ENCODE measurements at places on chromosomes 16 and 17.
A peak's percentile ranks its signal among the peaks of the same experiment; 100 is the strongest.

DNA sequence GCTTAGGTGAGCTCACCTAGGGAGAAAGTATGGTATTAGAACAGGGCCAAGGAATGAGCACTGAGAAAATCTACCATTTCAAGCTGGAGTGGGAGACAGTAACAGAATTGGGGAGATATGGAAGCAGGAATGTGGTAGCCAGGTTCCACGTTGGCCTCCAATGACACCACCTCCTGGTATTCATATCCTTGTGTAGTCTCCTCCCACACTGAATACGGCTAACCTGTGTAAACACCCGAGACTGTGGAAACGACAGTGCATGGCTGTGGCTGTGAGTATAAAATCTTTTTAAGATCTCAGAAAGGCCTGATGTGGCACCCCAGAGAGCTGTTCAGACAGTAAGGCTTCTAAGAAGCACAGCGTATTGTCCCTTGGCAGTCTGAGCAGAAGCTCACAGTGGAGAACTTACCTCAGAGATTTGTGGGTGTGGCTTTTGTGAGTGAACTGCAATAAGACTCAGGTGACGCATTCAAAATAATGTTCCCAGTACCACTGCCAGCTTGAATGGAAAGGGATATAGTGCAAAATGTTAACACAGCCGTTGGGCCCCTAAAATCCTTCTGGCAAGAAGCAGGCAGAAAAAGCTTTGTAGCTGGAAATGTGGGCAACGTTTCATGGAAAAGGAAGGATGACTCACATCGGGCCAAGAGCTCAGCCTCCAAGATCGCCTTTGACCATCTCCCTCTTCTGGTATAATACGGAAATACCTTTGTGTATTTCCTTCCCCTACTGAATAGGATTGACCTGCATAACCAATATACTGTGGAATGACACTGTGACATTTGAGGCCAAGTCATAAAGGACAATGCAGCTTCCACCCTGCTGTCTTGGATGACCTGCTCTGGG is 14.4 kb downstream of the SDR42E1 start:
- no peak for DNase-seq

GRCh38 chr17:74481621-74482020 is 15.2 kb downstream of the CD300A start:
- DNase-seq, result no peak

DNA sequence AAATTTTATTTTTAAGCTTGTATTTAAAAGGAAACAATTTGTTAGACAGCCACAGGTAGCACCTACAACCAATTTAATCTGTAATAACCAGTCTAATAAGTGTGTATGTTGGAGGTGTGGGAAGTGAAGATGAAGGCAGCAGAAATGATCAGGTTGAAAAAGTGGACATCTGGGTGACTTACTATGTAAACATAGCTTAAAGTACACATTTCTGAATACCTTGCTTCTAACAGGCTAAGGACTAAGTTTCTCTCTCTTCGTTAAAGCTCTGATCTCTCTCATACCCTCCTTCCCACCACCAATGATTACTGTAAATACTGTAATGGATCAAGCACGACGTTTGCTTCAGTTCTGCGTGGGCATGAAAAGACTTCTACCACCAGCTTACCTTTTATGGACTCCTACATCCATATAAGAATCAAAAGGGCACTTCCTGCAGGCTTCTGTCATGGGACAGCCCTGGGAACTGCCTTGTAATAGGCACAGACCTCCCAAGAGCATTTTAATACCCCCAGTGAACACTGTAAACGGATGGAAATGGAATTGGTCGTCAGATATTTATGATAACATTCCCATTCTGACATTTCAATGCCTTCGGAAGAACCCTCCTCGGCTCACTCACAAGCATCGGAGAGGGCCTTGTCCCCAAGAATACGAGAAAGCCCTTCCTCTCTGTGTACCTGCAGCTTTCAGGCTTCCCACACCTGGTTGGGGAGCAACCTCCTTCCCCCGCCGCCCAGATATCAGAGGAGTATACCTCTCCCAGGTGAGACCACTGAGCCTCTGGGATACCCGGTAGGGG is 700 bp downstream of the CCDC43 start:
- peak; percentile 32 for DNase-seq

DNA sequence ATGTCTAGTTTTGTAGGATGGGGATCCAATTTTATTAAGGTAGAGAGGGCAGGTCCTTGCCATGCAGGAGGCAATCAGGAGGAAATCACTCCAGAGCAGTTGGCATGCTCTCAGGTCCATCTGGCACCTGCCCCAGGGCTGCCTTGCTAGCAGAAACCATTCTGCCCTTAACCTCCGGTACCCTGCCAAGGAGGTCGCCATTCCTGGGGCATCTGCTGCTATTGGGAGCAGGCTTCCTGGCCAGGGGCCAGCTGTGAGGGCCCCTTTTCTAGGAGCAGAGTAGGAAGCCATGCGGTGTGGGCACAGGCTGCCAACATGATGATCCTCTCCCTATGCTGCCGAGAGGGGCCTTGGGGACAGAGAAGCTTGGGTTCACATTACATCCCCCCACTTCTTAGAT is 47.6 kb upstream of the MGAT5B start:
- DNase-seq, result no peak

DNA sequence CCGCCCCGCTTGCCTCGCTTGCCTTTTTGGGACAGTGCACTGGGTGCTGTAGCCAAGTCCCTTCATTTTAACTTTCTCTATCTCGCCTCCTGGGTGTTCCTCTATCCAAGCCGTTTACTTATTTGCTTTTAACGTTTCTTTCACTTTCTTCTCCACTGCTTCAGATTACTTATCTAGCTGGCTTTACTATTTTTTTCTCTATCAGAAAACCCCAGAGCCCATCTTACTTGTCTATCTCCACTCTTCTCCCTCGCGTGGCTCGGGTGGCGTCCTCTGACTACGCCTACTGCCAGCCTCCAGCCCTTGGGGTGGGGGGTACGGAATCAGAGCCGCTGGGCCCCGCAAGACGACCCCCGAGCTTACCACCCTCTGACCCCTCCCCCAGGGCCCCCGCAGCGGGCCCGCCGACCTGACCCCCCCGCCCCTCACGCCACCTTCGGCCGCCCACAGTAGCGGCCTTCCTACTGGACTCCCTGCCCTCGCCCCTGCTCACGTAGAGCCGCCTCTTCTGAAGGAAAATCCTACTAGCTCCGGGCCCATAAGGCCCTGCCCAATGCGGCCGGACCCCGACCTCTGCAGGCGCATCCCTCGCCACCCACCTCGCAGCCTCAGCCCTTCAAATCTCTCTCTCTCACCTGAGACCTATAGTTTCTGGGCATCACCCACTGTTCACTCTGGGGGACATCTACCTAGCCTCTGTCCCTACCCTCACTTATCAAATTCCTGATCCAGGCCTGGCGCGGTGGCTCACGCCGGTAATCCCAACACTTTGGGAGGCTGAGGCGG is 1.0 kb upstream of the SLC12A4 start:
- DNase-seq, result no peak

GRCh38 chr16:8576141-8577004 is 13.9 kb downstream of the TMEM114 start:
- no peak for DNase-seq

DNA sequence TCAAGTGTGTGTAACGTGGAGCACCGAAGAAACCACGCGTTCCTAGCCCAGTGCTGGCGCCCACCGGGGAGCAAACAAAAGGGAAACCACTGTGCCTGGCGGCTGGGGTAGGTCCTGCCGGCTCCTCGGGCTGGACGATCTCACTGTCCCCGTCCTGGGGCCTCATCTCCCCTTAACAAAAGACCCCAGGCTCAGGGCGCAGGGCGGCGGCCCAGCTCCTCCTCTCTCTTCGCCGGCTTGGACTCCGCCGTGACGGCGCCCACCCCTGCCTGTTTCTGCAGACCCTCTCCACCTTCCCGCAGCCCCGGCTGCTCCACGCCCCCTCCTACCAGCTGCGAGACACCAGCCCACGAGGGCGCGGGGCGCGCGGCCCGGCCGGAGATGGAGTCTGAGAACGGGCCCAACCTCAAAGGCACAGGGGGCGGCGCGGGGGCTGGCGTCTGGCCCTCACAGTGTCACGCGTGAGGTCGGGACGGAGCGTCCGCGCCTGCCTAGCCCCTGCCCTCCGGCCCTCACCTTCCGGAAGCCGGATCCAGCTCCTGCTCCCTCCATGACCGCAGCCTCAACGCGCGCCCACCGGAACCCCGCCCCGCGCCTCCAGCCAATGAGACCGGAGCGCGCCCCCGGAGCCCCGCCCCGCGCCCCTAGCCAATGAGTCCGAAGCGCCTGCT is at the start of gene CENPX:
Gene CENPX (minus strand): TSS at position 569 of the 671 bp plus-strand sequence. CDS start 17 bp downstream, at position 552.
- peak; percentile 30 for DNase-seq

GRCh38 chr17:17466511-17466910 is 10.3 kb upstream of the MED9 start:
- peak; percentile 43 for DNase-seq

DNA sequence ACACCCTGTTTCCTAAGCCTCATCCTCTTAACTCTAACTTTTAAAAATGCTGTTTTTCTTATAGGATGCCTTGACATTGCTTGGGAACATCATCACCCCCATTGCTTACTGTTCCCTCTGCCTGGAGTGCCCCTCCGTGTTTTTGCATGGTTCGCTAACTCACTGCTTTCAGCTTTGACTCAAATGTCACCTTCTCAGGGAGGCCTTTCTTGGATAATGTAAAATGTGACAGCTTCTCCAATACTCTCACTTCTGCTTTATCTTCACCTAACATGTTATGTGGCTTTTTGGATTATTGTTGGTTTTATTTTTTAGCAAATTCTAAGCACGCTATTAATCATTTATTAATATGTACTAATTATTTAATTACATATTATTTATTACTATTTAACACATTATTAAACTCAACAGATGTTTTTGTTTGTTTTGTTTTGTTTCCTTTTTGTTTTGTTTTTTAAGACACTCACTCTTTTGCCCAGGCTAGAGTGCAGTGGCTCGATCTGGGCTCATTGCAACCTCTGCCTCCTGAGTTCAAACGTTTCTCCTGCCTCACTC is 3.8 kb downstream of the CRYM start:
- DNase-seq, result no peak
